ENCODE measurements at places on chromosomes 11 and 22.

DNA sequence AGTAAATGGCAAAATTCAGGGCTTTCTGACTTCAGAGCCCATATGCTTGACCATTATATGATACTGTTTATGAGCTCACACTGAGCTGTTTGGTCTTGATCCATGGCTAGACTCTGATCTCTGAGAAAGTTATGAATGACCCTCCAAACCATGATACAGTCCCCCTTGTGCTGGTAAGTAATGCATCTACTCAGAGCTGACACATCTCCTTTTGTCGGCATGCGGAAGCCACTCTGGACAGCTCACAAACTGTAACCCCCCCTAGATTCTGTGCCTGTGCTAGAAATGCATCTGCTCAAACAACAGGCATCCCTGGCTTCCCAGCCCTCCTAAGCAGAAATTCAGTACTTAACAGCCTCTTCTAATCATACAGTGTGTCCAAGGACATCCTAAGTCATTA is 150.8 kb upstream of the RAG2 start:
- no peak for DNase-seq

DNA sequence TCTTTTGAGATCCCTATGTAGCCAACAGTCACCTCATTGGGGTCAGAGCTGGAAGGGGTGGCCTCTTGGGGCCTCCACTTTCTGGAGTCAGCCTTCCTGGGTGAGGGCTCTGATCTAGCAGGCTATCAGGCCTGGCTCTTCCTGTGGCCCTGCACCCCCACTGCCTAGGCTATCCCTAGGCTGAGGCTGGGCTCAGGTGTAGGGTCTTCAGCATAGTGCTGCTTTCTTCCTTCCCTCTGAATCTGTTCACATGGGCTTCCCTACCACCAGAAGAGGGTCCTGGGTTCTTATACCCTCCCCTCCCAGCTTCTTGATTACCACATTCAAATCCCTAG is 456 bp upstream of the SPI1 start:
- no peak for DNase-seq

GRCh38 chr11:113201054-113201818 is 113.1 kb upstream of the TTC12 start:
- DNase-seq, result no peak

GRCh38 chr11:1521382-1522080 is 35.0 kb upstream of the MOB2 start:
- DNase-seq, result no peak

DNA sequence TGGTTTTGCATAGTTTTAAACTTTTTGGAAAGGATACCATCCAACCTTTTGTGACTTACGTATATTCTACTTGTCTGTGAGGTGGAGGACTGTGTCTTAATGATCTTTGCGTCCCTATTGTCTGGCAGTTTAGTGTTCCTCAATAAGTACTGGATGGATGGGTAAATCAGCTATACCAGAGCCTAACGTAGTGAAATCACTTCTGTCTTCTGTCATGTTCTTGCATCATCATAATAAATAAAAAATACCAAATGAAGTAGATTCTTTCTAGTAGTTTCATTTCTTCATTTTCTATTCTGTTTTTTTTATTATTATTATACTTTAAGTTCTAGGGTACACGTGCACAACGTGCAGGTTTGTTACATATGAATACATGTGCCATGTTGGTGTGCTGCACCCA is 66.4 kb downstream of the ACER3 start:
- DNase-seq, result no peak

- no peak for DNase-seq
Measured at GRCh38 chr11:115518983-115519628, 14.9 kb upstream of the CADM1 start.

DNA sequence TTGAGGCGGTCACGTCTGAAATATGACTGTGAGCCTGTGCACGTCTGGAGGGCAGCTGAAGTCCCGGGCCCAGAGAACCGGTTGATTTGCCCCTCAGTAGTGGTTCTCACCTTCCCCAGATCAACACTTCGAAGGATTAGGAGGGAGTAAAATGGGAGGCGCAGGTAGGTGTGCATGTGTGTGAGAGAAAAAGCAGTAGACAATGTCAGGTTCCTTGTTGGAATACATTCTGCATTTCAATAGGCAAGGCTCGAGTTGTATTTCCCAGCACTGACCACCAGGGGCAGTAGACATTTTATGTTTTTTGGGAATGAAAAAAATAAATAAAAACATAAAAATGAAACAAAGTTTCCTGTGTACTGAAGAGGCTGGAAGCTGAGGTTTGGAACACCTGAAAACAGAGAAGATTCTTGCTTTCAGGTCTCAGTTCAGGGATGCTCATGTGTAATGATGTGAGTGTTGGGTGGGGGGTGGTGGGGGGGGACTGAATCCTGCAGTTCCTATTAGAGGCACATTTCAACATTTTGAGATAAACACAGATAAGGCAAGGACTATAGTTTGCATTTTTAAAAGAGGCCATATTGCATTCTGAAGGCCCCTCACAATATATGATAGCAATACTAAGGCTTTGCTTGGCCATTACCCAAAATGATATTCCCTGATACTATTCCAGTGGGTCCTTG is 333.9 kb downstream of the CADM1 start:
- DNase-seq, result no peak

DNA sequence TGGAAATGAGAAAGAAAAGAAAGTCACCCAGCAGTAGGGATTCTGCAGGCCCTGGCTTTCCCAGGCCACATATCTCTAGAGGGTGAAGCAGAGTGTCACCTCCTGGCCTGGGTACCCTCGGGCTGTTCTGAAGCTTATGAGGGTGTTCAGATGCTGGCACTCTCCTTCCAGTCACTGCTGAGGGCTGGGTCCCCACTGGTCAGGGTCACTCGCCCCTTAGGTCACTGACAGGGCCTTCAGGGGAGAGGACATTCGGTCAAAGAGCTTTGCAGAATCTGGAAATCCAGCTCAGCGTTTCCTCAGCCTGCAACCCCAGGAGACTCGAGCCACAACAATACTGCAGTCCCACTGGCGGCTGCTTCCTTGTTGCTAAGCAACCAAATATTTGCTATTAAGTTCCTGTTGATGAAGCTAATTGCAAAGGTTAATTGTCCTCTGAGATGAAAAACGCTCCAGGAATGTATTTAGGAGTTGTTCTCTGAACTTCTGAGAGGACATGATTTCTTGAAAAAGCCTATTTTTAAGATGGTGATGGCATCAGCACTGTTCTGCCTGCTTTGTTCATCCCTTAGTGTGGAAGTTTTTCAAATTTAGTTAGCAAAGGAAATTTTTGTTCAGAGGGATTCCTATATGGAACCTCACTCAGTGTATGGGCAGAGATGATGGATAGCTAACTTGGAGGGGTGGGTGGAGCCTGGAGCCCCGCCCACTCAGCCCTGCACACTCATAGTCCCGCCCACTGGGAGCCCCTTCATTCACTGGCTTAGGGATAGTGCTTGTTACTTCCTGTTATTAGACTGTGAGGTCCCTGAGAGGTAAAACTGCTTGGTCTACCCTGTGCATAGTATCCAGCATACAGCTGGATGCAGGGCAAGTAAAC is 109.2 kb downstream of the CSNK2A3 start:
- DNase-seq, result peak; percentile 66

DNA sequence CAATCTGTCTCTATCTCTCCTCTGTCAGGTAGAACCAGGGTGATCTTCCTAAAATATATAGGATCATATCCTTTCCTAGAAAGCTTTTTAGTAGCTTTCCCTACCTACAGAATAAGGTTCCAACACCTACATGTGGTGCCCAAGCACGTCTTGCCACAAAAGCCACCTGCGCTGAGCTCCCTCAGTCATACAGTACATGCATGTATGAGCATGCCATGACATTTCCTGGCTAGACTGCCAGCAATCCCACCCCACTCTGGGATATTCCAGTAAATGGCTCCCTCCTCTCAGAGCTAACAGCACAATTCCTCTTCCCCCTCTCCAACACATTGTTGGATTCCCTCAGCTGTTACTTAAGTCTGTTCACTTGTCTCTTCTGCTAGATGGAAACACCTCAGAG is 398.0 kb downstream of the TENM4 start:
- no peak for DNase-seq

- DNase-seq, result no peak
Measured at GRCh38 chr11:86571273-86571948, 101.0 kb downstream of the ME3 start.

DNA sequence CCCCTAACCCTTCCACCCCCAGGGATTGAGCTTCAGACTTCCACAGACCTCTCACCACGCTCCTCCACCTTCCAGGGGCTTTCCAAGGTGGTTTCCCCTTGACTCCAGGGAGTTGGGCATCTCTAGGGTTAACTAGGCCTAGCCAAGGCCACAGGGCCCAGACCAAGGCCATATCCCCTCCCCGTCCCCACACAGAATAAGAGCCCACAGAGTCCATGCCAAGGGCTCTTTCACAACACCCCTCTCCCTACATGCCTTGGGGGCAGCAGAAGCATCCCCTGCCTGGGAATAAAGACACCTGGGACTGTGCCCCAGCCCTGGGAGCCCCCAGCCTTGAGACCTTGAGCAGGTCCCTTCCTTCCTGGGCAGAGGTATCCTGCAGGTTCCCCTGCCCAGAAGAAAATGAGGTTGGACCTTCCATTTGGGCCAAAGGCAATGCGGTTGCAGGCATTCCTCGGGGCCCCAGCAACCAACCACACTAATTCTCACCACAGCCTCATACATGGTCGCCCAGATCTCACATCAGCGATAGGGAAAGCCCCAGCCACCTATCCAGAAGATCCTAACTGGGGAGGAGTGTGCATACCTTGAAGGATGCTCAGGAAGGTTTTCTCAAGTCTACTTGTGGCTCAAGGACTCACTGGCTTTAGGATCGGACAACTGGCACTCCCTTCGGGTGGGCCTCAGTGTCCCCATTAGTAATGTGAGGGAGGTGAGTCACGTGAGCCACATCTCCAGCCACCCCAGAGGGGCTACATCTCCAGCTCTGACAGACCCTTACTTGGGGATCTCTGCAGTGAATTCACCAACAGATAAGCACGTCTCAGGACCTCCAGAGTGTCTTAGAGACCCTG is 1.7 kb downstream of the GDPD5 start:
- no peak for DNase-seq

DNA sequence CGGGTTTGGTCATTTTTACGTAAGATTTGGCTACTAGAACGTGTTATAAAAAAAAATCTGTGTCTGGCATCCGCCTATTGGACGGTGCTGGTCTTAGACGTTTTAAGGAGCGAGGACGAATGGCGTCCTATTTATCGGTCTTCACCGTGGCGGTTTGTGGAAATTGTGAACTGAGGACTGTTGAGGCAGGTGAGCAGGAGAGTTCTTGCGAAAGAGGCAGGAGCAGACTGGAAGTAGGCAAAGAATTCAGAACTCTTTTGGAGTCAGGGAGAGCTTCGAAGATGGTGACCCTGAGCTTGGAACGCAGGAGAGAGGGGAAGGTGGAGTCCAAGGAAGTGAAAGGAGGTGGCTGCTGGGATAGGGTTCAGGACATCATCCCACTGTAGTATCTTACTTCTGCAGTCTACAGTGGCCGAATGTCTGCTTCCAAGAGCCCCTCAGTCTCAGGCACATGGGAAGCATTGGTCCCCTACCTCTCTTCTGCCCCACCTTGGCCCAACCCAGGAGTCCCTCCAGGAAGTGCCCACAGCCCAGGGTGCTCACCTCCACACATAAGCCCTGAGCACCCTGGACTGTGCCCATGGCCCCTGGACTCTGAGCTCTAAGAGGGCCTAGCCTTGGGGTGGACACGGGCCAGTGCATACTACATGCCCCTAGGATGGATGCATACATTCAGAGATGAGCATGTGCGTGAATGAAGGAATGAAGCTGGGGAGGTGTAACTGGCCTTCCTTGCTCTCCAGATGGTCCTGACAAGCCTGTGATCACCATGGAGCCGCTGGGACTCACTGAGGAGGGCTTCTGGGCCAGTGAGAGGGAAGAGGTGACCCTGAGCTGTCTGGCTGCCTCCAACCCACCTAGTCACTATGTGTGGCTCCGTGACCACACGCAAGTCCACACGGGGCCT is 3.7 kb downstream of the VSIG10L2 start:
- DNase-seq, result peak; percentile 51

DNA sequence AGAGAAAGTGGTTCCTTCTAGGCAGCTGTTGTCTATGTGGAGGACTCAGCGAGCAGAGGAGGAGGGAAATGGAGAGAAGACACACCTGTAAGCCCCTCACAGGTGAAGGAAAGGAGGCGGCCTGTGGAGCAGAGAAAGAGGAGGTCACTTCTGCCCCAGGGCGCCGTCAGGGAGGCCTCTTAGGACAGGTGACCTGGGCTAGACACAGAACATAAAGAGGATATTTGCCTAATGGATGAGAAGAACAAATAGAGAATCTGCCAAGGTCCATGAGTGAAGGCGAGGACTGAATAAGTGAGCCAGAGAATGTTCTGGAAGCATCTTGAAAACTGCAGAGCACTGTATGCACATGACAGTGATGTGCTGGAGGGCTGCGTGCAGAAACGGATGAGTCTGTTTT is 2.2 kb upstream of the SCUBE1 start:
- no peak for DNase-seq

GRCh38 chr11:31019786-31020185 is 349.8 kb downstream of the DCDC1 start:
- no peak for DNase-seq

GRCh38 chr22:41446639-41447434 is at the start of gene TOB2:
Gene TOB2, minus strand, starts transcription at chr22:41446801. Its CDS starts 9,456 bp downstream, at chr22:41437345.
- peak; percentile 97 for DNase-seq

GRCh38 chr11:75571625-75572024 is 9.6 kb downstream of the SERPINH1 start:
- no peak for DNase-seq

DNA sequence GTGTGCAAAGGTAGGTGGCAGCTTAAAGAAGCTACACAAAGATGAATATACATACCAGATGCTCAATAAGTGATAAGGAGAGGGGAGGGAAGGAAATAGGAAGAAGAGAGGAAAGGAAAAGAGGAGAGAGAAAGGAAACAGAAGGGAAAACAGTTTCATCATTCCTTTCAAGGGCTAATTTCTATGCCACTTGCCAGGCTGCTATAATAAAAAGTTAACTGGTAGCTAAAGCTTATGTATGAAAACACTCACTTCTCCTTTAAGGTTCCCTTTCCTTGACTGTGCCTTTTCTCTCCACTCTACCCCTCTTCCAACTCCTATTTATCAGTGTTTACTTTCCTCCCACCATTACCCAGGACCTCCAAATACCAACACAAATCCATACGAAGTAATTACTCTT is 347.9 kb downstream of the DLG2 start:
- no peak for DNase-seq

- DNase-seq, result no peak
Measured at GRCh38 chr22:21762712-21763581, 27.4 kb upstream of the YPEL1 start.

- no peak for DNase-seq
Measured at GRCh38 chr22:44133901-44134571, 46.7 kb upstream of the PARVG start.

DNA sequence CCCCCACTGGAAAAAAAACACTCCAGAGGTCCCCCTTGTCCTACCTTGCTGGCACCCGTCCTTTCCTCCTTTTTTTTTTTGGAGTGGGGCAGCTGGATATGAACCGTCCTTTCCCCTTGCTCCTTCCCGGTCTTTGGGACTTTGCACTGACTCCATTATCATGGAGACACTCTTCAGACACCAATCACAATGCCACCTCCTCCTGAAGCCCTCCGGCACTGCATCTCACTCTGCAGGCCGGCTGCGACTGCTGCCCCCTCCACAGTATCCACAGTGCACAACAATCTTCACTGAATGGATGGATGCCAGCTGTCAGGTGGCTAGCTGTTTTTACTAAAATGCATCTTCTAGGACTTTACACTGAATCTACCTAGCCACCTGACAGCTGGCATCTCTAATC is 12.7 kb upstream of the RGL4 start:
- no peak for DNase-seq

Measured in right atrium auricular region (tissue), 2 donors.